ENCODE measurements at places on chromosomes 6 and 20.

GRCh38 chr6:10099529-10100140 is 315.2 kb downstream of the TFAP2A start:
- peak; percentile 24 for DNase-seq

DNA sequence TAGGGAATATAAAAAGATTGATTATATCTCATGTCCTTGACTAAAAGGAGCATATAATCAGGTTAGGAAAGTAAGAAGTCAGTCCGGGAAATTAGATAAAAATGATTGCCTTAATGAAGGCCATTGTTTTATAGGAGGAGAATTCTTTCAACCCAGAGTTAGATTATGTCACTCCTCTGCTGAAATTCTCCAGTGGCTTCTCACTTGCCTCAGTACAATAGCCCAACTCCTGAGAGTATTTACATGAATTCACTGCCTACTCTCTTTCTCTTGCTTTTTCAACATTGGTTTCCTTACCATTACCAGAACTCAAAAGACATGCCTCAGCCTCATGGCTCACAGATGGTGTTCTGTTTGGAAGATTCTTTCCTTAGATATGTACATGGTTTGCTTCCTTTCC is 114.9 kb downstream of the EPHA7 start:
- DNase-seq, result no peak

DNA sequence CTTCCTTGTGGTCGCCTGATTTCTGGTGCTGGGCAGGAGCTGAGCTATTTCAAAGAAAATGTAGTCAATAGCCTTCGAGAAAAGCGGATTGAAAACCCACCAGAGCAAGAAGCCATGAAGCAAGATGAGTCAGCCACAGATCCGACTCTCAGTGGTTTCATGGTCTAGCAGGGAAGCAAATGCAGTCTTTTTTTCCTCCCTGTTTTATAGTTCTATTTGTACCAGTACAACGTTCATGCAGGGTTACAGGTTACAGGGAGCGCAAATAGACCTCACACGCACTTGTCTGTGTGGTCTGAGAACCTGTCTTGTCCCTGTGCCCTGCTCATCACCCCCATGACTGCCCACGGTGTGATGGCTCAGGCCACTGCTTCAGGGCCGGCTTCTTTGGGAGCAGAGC is 309.8 kb upstream of the SUPT3H start:
- no peak for DNase-seq

DNA sequence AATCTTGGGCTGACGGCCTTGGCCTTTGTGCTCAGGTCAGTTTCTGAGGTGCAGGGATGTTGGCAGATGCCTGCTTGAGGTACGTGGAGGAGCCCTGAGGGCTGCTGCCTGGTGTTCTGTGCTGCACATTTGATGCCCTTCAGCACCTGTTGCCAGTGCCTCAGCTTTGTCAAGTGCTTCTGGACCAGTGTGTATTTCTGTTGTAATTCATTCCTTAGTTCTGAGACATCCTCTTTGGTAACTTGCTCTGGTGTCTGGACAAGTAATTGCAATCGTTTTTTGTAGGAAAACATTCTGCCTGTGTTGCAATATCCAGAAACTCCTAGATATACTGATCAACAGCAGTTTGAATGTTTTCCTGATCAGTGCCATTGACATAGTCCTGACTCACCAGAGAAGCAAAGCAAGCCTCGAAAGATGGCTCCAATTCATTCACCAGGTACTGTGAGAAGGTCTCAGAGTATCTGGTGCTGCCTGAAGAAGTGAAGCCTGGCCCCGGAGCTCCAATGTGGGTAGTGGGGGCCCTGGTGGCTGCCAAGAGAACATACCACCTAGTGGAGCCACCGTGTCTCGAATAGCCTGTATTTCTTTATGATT is 26.7 kb downstream of the ZNF337 start:
- DNase-seq, result no peak

DNA sequence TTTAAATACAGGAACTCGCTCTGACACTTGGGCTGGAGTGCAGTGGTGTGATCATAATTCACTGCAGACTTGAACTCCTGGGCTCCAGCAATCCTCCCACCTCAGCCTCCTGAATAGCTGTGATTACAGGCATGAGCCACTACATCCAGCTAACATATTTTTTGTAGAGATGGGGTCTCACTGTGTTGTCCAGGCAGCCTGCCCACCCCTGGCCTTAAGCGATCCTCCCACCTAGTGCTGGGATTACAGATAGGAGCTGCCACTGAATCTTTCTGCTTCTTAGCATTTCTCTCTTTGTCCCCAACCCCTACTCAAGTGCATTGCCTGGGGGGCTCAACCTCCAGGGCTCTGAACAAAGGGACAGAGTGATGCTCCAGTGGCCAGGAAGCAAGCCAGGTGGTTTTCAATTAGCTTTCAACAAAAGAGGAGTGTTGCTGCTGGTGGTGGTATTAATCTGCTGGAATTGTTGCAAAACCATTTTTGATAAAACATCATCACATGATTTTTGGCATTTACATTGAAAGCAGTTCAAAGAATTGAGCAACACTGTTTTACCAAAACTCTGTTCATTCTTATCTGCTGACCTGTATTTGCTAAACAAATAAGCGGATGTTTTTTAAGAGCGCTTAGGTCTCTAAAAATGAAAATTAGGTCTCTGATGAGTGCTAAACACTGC is 40.4 kb upstream of the BPIFA2 start:
- DNase-seq, result no peak

DNA sequence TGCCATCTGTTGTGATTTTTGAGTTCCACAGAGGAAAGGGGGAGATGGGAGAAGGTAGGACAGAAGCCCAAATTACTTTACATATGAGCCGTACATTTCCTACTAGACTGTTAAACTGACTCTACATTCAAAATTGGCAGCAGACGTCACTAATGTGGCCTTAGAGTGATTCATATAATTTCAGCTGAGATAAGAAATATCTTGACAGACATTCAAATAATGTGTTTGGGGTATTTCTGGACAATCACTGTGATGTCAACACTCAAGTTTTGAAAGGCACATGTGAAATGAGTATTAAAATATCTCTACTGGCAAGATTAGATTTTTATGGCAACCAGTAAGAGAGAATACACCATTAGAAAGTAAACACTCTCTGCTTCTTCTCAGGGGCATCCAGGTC is 104.0 kb downstream of the MTFR2 start:
- DNase-seq, result no peak

GRCh38 chr20:37298190-37298939 is 8.9 kb downstream of the MANBAL start:
- DNase-seq, result no peak

GRCh38 chr6:118672678-118673077 is 21.3 kb upstream of the CEP85L start:
- DNase-seq, result no peak

- DNase-seq, result no peak
These were observed 269.9 kb downstream of the BCKDHB start for GRCh38 chr6:80376411-80376810.

DNA sequence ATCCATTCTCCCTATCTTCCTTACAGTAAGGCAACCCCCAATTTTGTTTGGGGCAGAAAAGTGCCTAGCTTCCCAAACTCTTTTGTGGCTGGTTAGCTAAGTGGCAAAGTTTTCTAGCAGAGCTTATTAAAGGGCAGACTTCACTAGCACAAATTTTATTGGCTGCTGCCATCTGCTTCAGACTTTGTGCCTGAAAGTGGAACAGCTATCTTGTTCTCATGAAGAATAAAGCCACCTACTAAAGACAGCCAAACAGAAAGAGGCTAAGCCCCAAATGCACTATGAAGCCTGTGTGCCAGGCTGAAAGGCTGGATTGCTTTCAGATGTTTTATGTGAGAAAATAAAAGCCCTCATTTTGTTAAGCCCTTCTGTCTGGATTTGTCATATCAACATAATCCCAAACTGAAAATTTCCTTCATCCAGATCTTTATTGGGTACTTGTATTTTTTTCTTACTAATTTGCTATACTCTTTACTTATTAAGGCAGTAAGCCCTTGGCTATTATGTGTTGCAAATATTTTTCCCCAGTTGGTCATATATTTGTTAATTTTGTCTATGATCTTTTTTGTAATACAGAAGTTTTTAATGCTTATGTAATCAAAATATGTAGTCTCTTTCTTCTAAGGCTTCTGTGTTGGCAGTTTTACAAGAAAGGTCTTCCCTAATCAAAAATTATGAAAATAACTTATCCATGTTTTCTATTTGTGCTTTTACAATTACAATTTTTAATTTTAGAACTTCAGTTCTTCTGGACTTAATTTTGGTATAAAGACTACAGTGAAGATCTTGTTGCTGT is 191.1 kb downstream of the TASP1 start:
- DNase-seq, result no peak

DNA sequence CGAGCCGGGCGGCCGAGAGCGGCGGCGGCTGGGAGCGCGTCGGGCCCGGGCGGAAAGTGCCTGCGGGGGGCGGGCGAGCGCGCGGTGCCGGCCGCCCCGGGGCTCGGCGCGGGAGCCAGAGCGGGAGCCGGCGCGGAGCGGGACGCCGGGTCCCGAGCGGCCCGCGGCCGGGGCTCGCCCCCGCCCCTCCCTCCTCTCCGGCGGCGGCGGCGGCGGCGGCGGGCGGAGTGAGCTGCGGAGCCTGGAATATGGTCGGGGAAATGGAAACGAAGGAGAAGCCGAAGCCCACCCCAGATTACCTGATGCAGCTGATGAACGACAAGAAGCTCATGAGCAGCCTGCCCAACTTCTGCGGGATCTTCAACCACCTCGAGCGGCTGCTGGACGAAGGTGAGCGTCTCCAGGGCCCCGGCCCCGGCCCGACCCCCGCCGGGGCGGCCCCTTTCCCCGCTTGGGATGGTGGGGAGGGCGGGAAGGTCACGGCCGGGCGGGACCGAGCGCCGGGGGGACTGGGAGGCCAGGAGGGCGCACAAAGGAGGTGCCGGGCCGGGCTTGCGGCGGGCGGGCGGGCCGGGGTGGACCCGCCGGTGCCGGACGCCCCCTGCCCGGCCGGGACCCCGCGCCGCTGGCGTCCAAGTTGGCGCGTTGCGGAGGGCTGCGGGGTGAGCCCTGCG is 565 bp downstream of the QKI start:
- DNase-seq, result no peak

- no peak for DNase-seq
These were observed 78.7 kb upstream of the MYL9 start for GRCh38 chr20:36462440-36463211.

GRCh38 chr20:9287826-9288225 is 218.9 kb downstream of the PLCB4 start:
- DNase-seq, result no peak

DNA sequence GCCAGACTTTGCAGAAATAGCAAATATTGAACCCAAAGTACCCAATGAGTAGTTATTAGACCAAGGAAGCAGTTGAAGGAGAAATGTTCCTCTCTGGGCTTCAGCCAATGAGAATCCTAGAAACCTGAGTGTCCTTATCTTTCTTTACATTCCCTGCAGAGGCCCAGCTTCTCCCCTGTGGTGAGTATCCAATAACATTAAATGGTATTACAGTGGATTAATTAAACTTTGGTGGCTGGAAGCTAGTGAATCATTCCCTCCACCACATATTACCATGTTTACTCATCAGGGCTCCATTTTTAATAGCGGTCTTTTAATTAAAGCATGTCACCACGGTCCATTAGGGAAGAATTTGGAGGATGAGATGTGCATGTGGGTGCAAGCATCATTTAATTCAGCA is 74.0 kb downstream of the UNC5CL start:
- DNase-seq, result no peak

GRCh38 chr6:448296-449056 is 56.9 kb downstream of the IRF4 start:
- DNase-seq, result no peak

GRCh38 chr6:121828146-121828886 is 392.9 kb downstream of the GJA1 start:
- DNase-seq, result no peak

DNA sequence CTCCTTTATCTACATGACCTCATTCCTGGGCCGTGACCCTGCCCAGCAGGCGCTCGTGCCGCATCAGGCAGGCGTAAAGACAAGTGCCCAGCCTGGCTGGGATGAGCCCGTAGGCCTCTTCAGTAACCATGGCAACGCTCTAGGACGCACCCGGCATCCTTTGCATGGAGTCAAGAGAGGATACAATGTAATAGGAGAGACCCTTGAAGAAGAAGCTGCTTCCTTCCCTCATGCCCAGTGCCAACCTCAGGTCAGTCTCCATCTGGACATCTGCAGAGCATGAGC is 5.0 kb upstream of the LSM14B start:
- no peak for DNase-seq

DNA sequence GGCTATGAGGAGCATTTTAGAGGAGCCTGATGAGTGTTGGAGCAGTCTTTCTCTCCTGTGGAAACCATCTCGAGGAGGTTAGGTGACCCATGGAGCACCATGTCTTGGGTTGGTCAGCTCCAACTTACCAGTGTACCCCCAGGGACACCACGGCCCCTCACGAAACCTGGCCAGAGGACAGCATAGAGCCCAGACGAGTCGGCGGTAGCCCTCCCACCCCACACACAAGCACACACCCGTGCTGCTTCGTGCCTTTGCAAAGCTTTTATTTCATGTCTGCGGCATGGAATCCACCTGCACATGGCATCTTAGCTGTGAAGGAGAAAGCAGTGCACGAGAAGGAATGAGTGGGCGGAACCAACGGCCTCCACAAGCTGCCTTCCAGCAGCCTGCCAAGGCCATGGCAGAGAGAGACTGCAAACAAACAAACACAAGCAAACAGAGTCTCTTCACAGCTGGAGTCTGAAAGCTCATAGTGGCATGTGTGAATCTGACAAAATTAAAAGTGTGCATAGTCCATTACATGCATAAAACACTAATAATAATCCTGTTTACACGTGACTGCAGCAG is 53.6 kb downstream of the EZR start:
- DNase-seq, result no peak

DNA sequence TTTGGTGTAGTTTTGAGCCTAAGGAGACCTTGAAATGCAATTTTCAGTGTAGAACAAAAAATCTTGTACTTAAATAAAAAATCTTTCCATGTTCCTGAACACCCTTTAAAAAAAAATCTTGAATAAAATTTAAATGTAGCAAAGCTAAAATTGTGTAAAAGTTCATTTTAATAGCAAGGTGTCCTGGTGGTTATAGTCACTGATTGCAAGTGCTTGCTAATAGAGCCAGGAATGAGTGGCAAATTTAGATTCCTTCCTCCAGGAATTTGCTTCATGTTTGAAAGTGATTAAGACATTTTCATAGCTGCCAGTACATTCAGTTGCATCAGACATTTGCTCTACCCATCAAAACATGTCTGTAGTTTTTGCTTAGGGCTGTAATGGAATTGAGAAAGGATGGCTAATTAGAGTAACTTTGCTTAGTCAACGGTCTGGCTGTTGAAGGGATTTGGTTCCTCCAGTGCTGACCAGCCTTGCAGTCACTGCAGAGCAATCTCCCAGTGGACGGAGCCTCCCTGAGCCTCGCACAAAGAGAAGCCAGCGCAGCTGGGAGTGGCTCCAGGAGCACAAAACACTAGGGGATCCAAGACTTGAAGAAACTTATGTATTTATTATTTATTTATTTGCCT is 36.5 kb downstream of the AKAP12 start:
- DNase-seq, result no peak

GRCh38 chr6:55578537-55579363 is at the start of gene HMGCLL1:
Gene HMGCLL1, minus strand, starts transcription at chr6:55579192. Its CDS starts 137 bp downstream, at chr6:55579055.
- peak; percentile 20 for DNase-seq

DNA sequence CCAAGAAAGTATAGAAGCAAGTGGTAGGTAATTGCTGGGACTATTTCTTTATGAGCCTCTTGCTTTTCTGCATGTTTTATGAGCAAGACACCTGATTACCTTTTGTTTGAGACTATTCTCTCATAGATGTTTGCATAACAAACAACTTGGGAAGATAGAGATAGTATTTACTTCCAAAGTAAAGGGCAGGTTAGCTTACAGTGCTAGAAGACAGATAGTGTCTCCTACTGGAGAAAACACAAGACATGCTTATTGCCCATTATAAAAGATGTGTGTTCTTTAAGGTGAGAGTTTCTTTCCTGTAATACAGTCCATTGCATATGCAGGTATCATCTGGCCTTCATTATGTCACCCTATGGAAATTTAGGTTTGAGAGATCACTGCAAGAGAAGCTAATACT is 174.2 kb upstream of the FUT9 start:
- no peak for DNase-seq
